ENCODE measurements at places on chromosomes 6 and 20.

- DNase-seq = no peak
These were observed 6.0 kb upstream of the CABLES2 start for GRCh38 chr20:62413025-62413570.

DNA sequence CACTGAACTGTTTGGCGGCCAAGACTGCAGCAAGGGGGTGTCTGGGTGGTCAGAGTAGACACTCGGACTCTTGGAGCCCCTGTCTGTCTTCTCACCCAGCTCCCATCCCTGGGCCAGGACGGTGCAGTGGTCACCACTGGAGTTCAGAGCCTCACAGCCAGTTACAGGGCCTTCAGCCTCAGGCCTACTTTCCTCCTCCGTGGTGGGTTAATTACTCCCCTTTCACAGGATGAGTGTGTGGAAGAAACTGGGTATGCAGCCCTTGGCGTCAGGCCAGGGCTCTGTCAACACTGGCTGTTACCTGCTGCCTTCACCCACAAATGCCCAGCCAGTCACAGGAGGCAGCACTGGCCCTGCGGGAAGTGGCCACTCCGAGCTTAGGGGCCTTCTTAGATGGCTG is 1.8 kb upstream of the YTHDF1 start:
- DNase-seq = no peak

DNA sequence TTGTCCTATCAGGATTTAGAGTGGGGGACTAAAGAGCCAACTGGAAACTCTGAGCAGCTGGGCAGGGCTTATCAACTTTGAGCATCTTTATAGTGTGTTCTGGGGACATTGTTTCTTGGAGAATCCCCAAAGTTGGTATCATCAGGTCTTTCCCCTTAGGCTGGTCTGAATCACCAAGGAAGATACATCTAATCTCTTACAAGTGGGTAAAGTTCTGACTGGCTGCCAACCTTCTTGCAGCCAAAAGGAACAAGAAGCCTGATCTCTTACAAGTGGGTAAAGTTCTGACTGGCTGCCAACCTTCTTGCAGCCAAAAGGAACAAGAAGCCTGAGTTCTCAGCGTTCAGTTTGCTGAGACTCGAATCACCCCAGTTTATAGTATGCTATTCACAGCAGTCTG is 1.6 kb upstream of the MED23 start:
- no peak for DNase-seq

DNA sequence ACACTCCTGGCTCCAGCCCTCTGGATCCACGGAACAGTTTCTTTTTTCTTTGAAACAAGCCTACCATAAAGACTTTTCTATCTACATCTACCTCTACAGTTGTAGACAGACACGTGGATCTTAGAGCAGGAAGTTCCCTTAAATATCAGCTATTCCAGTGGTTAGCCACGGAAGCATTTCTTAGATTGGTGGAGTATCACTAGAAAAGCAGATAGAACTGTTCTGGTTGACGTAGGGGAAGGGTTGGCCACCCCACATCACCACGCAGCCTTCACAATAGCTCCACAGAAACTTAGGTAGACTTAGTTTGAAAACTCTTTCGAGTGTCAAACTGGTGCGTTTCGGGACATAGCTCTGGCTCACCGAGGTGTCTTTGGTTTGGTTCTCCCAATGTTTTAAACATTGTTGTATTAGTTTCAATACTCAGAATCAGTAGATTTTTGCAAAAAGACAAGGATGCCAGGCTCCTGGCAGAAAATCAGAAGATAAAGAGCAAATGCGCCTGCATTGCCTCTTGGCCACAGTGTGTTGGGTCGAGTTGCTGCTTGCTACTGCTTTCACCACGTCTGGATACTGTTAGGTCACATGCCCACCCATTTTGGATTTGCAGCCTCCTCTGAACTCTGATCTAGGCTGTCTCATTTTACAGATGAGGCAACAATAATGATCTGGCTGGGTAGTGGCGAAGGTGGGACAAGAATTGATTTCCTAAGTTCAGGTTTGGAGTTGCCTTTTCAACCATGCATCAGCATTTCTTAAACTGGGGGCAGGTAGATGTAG is 71.5 kb upstream of the DTNBP1 start:
- DNase-seq = no peak

DNA sequence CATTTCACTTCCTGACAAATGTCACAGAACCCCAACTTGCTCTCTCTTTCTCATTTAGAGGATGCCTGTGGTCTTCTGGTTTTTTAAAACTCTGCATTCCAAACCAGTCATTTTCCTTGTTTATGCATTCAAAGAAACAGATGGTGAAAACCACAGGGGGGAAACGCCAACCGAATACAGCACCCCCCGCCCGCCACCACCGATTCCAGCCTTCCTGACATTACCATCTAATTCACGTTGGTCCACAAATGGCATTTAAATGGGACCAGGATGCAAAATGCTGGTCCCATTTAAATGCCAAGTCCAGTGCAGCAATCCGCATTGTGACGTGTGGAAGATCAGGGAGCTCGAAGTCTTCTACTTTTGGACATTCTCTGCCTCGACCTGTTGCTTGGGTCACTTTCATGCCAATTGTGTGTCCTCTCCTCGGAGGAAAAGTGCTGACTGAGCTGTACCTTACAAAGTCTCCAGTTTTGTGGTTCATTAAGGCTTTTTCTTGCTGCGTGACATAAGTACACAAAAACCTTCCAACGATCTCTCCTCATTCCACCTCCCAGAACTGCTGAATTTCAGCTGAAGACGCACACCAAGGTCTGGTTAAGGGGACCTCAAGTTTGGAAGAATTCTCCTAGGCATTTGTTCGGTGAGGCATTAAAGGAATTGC is 35.8 kb downstream of the NEDD9 start:
- no peak for DNase-seq

- DNase-seq = no peak
These were observed 83.3 kb upstream of the ID4 start for GRCh38 chr6:19753826-19754225.

- no peak for DNase-seq
These were observed 62.4 kb downstream of the TNFRSF21 start for GRCh38 chr6:47247227-47247797.

DNA sequence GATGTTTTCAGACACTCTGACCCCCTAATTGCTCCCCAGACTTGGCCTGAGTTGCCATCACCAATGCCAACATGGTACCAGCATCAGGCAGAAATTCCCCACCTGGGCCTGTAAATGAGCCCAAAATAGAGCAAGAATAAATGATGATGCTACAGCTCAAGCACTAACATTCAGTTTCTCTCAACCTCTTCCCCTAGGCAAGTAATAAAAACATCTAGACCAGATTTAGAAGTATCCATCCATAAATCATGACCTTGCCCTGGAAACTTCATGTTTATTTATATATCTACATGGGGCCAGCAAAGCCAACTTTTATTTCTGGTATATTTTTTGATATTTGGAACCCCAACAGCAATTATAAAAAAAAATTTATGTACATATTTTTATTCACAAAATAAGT is 221.4 kb upstream of the PLN start:
- no peak for DNase-seq

DNA sequence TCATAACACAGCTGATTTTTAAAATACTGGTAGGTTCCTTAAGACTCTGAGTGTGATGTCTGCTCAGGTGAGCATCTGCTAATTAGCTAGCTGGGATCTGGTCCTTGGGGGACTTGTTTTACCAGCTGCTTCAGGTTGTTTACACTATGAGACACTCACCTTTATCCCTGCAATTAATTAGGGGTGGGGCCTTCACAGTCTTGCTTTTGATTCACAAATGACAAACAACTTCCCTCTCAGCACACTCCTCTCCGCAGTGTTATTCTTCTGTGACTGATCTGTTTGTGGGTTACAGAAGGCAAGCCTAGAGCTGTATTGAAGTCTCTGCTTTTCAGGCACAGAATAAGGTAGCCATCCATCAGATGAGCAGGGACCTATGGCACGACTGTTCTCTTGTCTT is 62.0 kb upstream of the CD83 start:
- no peak for DNase-seq

DNA sequence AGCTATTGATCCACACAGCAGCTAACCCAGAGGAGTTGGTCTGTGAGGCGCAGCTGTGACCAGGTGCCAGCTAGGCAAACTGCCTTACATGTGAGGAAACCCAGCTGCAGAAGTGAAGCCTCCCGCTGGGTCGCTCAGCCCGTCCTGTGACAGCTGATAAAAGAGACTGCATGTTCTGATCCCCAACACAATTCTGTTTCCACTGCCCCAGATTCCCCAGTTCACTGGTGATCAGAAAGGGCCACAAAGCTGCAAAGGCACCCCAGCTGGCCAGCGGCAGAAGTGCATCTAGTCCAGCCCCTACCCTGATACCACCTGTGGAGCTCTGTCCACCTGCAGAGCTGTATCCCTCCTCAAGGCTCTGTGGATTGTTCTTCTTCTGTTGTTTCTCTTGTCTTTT is 64.5 kb downstream of the CTNNBL1 start:
- no peak for DNase-seq

DNA sequence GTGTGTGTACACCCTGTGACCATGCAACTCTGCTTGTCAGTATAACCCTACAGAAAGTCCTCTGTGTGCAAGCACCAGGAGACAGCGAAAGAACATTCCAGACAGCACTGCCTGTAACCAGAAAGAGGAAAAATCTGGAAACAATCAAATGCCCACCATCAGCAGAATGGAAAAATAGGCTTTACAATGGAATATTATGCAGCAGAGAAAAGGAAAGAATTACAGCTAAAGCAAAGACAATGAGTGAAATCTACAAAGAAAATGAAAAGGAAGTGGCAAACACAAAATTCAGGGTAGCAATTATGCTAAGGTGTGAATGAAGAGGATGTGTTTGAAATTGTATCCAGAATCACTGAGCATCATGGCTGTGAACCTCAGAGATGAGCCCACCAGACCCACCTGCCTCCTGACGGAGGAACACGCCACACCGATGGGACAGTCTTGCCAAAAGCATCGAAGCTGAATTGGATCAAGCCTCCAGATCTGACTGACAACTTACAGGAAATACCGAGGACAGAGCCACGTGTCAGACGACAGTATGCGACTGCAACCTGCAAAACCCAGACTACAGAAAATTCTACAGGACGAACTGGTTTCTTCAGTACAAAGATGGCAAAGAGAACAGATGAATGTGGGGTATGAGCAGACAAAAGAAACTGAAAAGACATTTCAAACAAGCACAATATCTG is 133.2 kb downstream of the NFATC2 start:
- no peak for DNase-seq

GRCh38 chr6:13538084-13538483 is 36.3 kb upstream of the SIRT5 start:
- no peak for DNase-seq

DNA sequence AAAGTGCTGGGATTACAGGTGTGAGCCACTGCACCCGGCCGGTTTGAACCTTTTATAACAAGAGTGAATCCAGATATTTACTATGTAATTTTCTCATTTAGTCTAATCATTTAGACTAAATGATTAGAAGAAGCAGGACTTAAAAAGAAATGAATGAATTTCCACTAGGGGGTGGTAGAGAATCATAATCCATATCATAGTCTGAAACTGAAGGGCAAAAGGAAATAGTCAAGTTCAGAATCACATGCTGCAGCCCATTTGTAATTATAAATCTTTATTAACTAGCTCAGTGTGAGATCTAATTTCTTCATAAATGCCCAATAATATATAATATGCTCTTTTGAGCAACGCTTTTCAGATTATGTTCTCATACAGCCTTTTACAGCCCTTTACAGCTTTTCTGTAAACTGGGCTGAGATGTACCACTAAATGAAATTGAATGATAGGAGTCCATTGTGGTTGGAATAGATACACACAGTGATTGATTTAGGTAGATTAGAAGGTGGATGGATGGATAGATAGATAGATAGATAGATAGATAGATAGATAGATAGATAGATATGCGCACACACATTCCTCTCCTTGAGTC is 31.8 kb downstream of the PSMB9 start:
- no peak for DNase-seq

- no peak for DNase-seq
These were observed 124.0 kb downstream of the PXDC1 start for GRCh38 chr6:3627501-3627900.

All from stimulated activated CD4-positive, alpha-beta T cell treated with anti-CD3 and anti-CD28 coated beads, Interleukin-12 subunit alpha, Interleukin-12 subunit beta, amount 100 ng/mL, for 4 hours (primary cell).